ENCODE measurements at places on chromosomes 2 and 18.
A peak's percentile ranks its signal among the peaks of the same experiment; 100 is the strongest.

GRCh38 chr2:105320651-105321215 is 8.8 kb downstream of the TGFBRAP1 start:
- DNase-seq: no peak

GRCh38 chr18:58572181-58572580 is 56.7 kb downstream of the ALPK2 start:
- no peak for DNase-seq

GRCh38 chr2:238117199-238118154 is 17.3 kb downstream of the ESPNL start:
- no peak for DNase-seq

DNA sequence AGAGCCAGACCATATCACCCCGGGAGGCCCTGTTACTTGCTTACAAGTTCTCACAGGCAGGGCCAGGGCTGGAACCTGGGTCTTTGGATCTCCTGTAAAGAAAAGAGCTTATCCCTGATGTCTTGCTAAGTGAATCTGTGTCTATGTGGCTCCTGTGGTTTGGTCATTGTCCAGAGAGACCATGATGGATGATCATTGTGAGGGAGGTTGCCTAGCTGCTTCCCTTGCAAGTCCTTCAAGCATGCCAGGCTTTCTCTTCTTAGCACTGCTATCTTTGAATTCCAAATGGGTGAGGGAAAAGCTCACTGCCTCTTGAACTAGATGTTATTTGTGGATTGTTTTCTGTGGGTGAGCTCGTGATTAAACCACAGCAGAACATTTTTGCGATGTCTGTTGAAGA is 151.6 kb downstream of the FSHR start:
- no peak for DNase-seq

DNA sequence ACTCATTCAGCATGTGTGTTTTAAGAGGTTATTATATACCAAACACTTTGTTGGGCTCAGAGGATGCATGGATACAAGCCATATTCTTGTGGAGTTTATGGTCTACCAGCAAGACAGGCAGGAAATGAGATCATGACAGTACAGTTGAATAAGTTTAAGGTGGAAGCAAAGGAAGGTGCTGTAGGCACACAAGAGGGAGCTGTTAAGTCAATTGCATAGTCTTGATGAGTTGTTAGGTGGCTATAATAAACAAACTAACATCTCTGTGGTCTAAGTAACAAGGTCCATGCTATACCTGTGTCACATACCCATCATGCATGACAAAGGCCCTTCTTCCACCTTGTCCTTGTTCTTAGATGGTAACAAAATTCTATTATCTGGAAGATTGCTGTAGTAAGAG is 538.3 kb downstream of the CNTNAP5 start:
- DNase-seq: peak; percentile 9

GRCh38 chr2:122740594-122740948 is 985.1 kb downstream of the TSN start:
- no peak for DNase-seq

- no peak for DNase-seq
Measured at GRCh38 chr2:71455741-71456569, 2.6 kb downstream of the DYSF start.

- DNase-seq: no peak
Measured at GRCh38 chr2:1976112-1976511, 231.8 kb upstream of the PXDN start.

GRCh38 chr2:28349546-28350165 is 43.0 kb upstream of the FOSL2 start:
- DNase-seq: no peak

GRCh38 chr2:240220371-240220770 is 79.9 kb upstream of the OTOS start:
- DNase-seq: no peak

GRCh38 chr2:136448432-136448831 is 316.9 kb upstream of the THSD7B start:
- no peak for DNase-seq

DNA sequence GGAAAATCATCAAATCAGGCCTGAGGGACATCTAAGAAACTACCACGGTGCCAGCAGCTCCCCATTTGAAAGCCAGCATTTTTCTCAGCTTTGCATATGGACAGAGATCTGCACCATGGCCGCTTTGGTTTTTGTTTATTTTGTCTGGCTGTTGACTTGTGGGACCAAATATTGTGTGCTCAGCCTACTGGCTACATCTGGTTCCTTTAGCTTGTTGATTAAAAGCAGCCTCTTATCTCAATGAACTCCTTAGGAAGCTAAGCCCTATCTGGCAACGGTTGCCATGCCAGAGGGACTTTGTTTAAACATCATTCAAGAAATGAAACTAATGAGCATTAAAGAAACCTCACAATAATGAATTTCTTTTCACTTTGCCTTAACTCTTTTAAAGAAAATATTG is 32.4 kb upstream of the CCDC150 start:
- no peak for DNase-seq

GRCh38 chr2:179860255-179861026 is 971 bp downstream of the ZNF385B start:
- no peak for DNase-seq
